Stimulated activated CD4-positive, alpha-beta T cell treated with anti-CD3 and anti-CD28 coated beads, Interleukin-1b, Interleukin-23, amount 100 ng/mL, for 1 hour (primary cell): ENCODE measurements at places on chromosomes 16 and 17.

GRCh38 chr16:69593751-69594255 lies 28.0 kb downstream of the NFAT5 start:
- DNase-seq: no peak

DNA sequence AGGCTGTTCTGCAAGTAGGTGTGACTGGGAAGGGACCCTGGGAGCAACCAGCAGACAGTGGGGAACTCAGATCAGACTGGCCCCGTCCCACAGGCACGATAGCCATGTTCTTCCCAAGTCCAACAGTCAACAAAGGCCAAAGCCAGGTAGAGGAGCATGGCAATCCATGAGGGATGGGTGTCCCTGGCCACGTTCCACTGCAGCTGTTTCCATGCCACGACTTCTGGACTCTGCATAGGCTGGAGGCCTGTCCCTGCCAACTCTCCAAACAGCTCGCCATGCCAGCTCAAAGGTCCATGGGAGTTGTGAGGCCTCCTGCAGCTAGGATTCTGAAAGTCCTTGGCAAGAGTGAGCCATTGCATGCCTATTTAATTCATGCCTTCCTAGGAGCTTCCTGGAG lies 459.8 kb downstream of the CDH8 start:
- DNase-seq: no peak

DNA sequence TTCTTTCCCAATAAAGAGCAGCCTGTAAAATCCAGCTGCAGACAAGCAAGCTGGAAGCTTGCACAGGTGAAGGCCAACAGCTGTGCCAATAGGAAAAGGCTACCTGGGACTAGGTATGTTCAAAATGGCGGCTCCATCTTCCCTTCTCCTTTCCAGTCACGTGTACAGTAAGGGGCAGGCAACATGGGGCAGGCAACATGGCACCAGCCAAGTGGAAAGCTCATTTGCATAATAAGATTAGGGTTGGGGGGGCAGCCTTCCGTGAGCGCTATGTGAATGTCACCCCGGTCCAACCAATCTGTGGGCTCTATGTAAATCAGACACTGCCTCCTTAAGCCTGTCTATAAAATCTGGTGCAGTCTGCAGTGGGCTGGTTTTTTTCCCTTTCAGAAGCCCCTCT lies 31.3 kb downstream of the TVP23A start:
- DNase-seq: no peak

DNA sequence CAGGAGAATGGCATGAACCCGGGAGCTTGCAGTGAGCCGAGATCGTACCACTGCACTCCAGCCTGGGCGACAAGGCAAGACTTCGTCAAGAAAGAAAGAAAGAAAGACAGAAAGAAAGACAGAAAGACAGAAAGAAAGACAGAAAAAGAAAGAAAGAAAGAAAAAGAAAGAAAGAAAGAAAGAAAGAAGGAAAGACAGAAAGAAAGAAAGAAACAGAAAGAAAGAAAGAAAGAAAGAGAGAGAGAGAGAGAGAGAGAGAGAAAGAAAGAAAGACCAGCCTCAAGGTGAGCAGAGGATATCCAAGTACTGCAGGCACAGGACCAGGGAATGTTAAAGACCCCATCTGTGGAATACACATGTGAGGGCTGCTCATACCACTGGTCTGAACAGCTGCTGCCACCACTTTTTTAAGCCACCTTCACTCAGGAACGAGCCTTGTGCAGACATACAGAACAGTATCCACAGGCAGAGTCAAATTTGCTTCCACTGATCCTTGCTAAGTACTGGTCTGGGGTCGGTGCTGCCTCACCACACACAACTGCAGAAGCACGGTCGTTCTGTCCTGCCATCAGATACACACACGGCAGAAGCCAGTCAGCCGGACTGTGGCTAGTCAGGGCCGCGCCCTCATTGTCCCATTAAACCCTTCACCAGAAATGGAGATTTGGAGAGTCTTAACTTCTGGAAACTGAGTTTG lies 7.7 kb downstream of the RAB5C start:
- no peak for DNase-seq

DNA sequence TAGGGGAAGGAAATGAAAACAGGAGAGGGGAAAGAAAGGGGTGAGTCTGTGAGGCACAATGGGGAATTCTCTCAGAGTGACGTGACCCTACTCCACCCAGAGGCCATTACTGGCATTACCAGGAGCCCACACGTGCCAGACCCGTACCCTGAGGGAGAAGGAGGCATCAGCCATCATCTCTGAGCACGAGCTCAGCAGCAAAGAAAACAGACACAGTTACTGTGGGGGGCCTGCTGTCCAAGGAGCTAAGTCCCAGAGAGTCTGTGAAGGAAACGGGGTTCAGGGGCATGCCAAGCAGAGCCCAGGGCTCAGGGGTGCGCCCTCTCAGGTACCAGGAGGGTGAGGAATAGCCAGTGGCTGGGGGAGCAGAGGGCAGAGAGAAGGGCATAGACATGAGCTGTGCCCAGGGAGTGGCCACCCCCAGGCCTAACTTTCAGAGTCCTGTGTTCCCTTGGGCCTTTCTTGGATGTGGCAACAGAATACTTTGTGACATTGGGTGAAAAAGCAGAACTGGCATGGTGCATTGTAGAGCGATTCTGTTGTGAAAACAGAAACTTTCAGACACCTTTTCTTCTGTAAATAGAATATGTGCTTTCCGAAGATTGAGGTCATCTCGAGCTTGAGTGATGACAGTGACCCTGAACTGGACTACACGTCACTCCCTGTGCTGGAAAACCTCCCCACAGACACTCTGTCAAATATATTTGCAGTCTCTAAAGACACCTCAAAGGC lies 11.3 kb downstream of the TAF1C start:
- no peak for DNase-seq
